GM10248 (cell line): ENCODE measurements at places on chromosomes 1 and 21.

GRCh38 chr1:175319912-175320230 lies 127.3 kb upstream of the KIAA0040 start:
- no peak for DNase-seq

DNA sequence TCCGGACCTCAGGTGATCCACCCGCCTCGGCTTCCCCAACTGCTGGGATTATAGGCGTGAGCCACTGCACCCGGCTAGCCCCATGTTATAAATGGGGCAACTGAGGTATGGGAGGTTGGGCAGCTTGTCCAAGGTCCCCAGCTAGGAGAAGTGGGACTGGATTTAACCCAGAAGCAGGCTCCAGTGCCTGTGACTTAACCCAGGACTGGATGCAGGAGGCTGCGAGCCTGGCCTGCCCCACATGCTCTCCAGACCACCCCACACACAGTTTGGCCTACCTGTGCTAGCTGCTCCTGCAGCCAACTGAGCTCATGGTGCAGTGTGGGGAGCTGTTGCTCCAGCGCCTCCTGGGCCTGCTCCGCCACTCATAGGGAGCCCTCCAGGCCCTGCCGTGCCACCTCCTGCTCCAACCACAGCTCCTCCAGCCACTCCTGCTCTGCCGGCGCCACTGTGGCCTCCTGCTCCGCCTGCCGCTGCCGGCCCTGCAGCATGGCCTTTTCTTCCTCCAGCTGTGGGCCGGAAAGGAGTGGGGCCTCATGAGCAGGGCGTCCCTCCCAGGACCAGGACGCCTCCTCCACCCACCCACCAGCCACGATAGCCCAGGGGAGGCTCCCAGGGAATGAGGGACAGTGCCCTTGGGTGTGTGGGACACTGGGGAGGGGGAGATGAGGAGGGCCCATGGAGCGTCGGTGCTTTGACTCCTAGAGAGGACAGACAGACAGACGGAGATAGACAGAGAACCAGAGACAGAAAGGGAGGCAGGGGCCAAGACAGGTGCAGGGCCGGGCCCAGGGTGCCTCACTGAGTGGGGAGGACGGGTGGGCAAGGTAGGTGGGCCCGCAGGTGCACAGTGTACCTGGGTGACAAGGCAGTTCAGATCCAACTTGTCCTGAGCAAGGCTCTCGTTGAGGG lies 12.4 kb upstream of the NBPF1 start:
- peak; percentile 52 for DNase-seq

DNA sequence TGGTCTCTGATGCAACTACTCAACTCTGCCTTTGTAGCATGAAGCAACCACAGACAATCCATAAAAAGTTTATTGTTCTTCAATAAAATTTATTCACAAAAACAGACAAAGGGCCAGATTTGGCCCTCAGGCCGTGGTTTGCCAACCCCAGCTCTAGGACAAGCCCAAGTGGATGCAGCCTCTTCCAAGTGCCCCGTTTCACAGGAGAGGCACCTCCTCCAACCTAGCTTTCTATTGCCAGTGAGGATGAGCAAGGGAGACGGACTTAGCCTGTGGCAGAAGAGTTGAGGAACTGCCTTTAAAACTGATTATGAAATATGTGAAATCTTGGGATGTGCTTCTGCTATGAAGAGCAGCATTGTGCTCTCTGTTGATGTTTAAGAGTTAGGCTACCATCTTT lies 105.4 kb downstream of the PSMG1 start:
- no peak for DNase-seq

DNA sequence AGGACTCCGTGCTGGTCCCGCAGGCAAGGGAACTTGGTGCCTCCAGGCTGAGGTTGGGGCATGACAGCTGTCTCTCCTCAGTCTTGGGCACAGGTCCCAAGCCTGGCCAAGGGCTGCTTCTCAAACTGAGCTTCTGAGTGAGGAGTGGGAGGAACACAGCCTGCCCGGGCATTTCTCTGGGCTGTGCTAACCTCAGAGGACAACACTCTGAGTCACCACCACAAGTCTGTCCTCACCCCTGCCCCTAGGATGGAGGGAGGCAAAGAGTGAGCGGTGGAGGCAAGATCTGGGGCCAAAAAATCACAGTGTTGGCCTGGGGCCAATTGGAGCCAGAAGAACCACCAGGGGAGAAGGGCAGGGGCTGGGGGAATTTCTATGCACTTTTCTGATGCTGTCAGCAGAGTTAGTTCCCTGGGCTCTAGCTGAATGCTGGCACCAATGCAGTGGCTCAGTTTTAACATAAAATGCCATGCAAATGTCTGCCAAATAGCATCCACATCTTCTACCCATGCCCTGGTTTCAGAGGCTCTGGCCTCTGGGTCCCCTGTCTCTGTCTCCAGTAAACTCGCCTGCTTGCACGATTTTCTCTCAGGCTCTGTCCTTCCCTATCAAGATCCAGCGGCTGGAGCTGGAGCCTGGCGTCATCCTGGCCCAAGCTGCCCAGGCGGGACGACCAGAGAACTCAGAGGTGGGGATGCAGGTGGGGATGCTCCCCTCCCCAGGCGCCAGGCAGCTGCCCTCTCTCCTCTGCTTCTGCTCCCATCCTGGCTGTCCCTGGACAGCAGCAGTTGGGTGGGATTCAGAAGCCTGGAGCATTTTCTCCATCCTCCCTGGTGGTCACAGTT lies 11.0 kb upstream of the CDK18 start:
- DNase-seq: no peak

GRCh38 chr1:41239988-41240610 lies 2.0 kb downstream of the SCMH1 start:
- no peak for DNase-seq

- peak; percentile 20 for DNase-seq
These were observed 33.2 kb upstream of the FNBP1L start for GRCh38 chr1:93414749-93415148.

DNA sequence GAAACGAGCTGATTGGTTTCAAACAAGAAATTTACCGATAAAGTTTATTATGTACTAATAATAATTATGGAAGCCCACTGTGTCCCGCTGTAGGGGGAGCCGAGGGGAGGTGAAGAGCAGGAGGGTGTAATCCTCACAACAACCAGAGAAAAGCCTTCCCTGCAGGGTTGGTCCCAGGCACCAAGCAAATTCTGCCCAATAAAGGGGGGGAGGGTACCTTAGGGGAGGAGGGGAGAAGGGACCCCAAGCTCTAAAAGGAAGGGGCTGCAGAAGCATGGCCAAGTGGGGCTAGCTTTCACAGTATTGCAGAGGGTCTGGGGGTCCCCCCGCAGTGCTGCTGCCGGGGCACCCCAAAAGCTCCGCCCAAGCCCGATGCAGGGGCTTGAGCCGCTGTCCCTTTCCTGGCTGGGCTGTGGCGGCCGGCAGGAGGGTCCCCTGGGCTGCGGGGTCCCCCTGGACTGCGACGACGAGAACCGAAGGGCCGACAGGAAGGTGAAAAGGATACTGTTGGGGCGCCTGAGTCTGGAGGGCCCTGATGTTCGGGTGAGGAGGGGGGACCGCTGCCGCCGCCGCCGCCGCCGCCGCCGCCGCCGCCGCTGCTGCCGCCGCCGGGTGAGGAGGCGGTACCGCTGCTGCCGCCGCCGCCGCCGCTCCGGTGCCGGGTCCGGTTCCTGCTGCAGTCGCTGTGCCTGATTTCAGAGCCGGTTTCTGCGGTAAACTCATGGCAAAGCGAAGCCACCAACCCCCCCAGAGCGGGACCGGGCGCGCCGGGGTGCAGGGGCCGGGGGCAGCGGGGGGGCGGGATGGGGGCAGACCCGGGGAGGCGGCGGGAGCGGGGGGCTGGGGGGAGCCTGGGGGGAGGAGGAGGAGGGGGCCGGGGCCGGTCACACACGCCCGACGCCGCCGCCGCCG lies 771 bp downstream of the EIF4G3 start:
- peak; percentile 43 for DNase-seq

DNA sequence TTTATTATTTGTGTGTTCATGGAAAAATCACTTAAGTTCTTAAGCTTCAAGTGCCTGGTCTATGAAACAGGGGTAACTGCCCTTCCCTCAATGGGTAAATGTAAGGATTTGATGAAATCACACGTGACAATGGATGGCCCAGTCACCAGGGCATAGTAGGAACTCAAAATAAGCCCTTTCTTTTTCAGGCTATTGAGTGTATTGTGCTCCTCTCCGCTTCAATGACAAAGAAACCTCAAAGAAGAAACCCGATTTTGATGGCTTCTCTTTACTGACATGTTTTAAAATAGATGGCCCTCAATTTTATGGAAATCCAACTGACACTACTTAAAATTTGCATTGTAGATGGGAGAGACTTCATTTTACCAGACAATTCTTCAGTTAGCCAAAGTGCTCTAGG lies 543.5 kb downstream of the OMA1 start:
- no peak for DNase-seq

DNA sequence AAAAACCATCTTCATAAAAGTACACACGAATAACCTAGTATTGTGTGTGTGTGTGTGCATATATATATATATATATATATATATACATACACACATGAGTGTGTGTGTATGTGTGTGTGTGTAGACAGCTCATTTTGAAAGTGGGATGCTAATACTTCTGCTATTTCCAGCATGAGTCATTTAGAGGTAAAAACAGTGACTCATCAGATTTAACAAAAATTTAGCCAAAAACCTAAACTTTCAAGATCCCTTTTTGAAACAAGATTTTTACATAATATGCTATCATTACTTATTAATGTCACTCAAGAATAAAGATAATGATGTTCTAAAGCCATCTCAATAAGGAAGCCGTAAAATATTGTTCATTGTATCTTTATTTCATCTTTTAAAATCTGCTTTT lies 35.6 kb upstream of the ADGRL4 start:
- DNase-seq: peak; percentile 20

GRCh38 chr1:37685722-37686121 lies 6.6 kb upstream of the CDCA8 start:
- no peak for DNase-seq

GRCh38 chr1:117523111-117523510 lies 82.7 kb upstream of the TENT5C start:
- no peak for DNase-seq

DNA sequence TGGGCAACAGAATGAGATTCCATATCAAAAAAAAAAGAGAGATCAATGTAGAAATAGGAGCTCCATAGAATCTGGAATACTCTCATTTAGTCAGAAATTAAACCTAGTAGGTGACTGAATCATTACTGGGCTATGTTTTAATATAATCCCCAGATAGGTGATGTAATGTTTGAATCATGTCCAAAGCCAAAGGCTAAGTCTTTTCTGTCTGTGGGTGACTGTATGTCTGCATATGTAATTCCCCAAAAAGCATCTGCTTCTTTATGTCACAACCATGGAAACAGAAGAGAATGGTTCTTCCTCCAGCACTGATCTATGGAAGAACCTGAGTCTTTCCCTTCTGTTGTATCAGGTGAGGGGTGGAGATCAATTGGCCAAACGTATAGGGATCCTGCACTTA lies 5.8 kb downstream of the LAMC2 start:
- no peak for DNase-seq

DNA sequence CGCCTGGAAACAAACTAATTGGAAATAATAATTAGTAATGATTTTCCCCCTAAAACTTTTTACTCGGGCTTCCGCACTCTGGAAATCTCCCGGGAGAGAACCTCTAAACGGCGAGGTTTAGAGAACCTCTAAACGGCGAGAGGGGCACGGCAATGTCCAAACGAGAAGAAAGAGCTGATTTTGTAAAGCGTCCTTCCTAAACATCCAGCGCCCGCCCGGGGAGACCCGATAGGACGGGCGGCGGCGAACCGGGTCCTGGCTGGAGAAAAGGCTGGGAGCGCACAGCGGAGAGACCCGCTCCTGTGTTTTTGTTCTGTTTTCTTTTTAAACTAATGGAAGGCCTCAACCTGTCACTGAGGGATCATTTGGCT lies 1.6 kb downstream of the PAX7 start:
- DNase-seq: no peak

GRCh38 chr1:116807394-116808199 lies 53.4 kb downstream of the CD2 start:
- no peak for DNase-seq

GRCh38 chr1:112618114-112618720 lies 724 bp downstream of the ST7L start:
- peak; percentile 34 for DNase-seq

GRCh38 chr1:40599926-40600325 lies 65.6 kb downstream of the RIMS3 start:
- no peak for DNase-seq

DNA sequence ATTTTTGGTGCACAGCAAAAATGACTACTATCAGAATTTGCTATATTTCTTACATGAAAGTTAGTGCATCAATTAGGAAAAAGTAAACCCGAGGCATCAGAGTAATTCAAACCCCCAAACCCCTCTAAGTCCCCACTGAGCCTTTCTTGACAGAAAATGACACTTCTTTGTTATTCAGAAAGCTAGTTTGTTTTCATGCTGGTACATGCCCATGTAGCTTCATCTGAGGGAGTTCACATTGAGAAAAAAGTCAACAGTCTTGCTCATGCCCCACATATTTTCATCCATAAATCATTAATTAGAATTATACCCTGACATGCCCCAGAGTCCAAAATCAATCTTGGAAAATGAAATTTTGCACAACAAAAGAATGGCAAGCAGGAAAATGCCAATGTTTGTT lies 39.9 kb upstream of the PDC start:
- no peak for DNase-seq

DNA sequence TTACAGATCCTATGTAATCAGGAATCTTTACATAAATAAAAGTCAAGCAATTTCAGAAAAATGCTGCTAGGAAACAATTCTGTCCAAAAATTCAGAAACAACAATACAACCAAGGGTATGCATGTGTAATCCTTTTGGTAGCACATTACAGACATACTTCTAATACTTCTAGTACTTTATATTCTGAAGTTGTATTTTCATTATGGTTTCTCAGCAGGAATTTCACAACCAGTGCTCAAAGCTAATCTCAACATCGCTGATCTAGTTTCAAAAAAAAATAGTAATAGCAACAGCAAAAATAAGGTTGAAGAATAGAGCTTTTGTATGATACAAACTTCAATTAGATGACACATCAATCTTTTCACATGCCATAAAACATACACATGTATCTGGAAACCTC lies 545.2 kb downstream of the LTN1 start:
- DNase-seq: no peak

GRCh38 chr1:236416165-236416564 lies 22.1 kb downstream of the EDARADD start:
- no peak for DNase-seq

DNA sequence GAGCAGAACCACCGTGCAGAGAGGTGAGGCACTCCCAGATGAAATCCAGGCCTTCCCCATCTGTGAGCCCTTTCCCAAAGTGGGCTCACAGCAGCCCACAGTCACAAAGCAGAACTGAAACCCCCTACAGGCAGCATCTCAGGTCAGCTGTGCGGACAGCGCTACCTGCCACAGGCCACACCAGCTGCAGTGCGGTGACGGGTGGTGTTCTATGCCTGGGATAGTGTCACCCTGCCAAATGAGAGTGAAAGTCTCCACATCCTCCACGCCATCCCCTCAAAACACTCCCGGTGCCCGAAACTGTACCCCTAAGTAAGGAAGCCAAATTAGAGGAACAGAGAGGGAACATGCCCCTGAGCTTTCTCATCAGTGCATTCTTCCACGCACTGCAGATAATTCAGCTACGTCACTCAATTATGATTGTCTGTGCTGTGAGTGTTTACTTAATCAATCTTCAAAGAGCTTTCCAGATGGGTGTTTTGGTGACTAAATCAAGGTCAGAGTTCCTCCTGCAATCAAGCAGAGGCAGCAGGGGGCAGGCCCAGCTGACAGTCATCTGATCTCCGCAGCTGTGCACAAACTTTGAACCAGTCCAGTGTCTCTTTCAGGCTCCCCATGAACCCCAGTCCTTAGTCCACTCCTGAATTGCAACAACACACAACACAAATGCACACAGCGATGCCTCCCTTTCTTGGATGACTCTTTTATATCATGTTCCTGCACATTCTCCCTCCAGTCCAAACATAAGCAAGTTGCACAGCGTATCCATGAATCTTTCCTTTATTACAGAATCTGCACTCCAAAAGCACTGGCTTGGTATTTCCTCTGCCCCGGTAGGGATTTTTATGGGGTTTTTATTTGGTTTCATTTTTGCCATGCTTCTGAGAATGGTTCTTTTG lies 150.0 kb downstream of the TOMM20 start:
- DNase-seq: peak; percentile 64
